KG1 (cell line): ENCODE measurements at places on chromosomes 12 and 14.

- no peak for DNase-seq
These were observed 57.3 kb downstream of the GALNT16 start for GRCh38 chr14:69317102-69317755.

DNA sequence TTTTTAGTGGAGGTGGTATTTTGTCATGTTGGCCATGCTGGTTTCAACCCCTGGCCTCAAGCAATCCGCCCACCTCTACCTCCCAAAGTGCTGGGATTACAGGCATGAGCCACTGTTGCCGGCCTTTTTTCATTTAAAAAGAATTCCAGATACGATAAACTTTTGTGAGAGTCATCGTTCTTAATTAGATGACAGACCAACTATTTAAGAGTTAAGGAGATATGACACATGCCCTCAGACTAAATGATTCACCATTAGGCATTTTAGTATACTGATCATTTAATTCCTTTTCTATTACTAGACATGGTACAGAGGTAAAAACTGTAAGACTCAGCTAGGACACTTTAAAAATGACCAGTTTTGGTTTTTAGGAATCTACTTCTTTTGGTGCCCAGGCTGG lies 2.4 kb downstream of the ANKRD13A start:
- DNase-seq: no peak

GRCh38 chr12:100268835-100269564 lies 2.0 kb downstream of the SCYL2 start:
- no peak for DNase-seq

GRCh38 chr12:62841846-62842245 lies 93.1 kb downstream of the PPM1H start:
- no peak for DNase-seq

DNA sequence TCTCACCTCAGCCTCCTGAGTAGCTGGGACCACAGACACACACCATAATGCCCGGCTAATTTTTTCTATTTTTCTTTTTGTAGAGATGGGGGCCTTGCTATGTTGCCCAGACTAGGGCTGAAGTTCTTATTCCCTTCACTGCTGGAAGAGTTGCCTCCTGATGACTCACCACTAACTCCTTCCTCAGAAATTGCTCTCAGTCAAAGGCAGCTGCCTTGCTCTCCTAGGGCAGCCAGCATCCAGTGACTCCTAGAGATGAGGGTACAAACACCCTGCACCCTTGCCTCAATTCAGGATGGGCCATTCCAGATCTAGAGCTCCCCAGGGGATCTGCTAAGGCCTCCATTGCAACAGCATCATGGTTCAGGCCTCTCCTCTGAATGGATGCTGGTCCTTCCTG lies 54.0 kb upstream of the RASSF8 start:
- DNase-seq: no peak
